SHP77 (cell line): ENCODE measurements at places on chromosomes 16 and 17.
A peak's percentile ranks its signal among the peaks of the same experiment; 100 is the strongest.

- no peak for DNase-seq
These were observed 246.7 kb downstream of the FTO start for GRCh38 chr16:53950677-53951076.

DNA sequence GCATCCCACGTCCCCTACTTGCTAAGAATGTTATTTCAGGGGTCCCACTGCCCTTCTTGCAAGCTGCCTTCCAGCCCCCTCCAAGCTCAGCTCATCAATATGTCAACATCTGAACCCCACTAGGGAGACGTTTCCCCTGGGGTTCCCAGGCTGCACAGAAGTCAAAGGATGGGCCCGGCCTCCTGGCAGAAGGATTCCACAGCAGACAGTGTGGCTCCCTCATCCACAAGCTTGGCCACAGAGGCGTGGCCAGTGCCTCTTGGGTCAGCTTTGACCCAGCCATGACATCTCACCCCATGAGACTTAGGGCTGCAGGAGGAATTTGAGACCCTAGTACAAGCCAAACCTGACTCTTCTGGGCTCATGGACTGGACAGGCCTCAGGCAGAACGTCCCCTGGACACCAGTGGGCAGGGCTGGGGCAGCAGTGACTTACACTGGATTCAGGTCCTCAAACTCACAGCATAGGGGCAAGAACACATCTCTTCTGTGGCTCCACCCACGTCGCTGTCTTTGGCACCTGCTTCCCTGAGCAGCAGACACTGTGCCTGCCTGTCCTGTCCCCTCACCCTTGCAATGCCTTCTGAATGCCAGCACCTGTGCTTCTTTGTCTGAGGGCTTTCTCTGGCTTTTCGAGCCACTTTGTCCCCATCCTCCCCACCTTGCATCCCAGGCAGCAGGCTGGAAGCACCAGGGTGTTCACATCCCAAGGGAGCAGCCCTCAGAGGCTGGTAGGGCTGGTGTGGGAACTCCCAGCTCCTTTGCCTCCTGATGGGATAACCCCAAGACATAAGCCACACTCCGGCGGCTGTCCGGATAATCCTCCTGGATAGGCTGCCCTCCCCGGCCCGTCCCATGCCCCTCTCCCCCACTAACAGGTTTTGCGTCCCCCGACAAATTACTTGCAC is 56.0 kb upstream of the ENPP7 start:
- no peak for DNase-seq

DNA sequence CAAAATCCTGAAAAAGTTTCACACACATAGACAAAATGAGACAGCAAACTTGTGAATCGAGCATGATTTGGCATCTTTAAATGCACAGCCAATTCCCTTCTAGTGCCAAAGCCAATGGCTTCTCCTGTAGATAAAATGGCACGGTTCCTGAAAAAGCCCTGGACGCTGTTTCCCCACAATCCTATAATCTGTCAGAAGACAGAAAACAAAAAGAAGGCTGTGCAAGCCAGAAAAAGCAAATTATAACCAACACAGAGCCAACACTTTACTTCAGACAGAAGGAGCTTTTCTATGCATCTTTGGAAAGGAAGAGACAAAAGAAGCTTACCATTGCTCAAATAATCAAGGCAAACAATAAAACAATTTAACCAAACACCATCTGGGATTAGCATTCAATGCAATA is 23.8 kb downstream of the FAM222B start:
- DNase-seq: no peak

DNA sequence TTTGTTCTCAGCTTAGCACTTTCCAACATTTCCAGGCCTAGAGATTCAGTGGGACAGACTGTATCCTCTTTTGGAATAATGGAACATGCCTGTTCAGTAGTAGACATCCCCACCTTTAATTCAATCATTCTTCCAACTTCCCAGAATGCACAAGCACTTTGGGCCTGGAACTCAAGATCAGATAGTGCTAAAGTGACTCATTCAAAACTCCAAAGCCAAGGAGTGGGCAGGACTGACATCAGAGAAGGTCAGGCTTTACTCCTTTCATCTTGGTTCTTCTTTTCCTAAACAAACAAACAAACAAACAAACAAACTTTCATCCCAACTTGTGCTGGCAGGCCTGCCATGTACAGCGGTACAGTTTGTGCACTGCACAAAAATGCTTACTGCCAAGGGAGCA is 172.0 kb downstream of the AXIN2 start:
- DNase-seq: no peak

GRCh38 chr17:73548620-73549311 is 95.5 kb downstream of the SDK2 start:
- no peak for DNase-seq

GRCh38 chr16:27436921-27437650 is 35.1 kb downstream of the IL21R start:
- no peak for DNase-seq

GRCh38 chr16:48276102-48276501 is 28.8 kb upstream of the ABCC11 start:
- DNase-seq: no peak

DNA sequence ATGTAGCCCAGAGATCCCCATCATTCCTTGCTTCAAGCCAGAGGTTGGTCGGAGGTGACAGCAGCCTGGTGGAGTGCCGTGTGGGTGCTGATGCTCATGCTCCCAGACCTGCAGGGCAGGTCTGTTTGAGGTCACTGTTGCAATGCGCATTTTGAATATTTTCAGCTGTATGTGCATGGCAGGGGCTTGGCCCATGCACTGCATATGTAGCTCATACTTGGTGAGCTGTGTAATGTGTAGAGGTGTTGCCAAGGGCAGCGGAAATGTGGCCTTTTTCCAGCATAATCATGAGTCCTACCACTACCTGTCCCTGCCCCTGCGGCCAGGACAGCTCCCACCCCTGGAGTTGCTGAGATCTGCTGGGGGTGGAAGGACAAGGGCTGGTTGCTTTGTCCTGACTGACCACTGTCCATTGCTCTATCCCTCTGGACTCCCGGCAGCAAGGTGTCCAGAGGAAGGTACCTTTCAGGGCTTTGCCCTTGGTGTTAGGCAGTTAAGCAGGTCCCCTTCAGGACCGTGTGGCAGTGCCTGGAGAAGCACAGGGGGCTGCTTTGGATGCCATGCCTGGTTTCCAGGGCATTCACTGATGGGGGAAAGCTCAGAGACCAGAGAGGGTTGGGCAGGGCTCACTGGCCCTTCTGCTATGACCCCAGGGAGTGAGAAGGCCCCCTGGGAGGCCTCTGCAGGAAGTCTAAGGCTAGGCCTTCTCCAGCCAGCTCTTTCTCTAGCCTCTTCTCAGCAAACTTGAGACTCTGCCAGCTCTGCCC is 215.2 kb downstream of the NTN1 start:
- DNase-seq: no peak

- DNase-seq: no peak
These were observed 30.1 kb upstream of the MED9 start for GRCh38 chr17:17446666-17447155.

- DNase-seq: no peak
These were observed 526 bp downstream of the MRPS23 start for GRCh38 chr17:57849163-57849873.

DNA sequence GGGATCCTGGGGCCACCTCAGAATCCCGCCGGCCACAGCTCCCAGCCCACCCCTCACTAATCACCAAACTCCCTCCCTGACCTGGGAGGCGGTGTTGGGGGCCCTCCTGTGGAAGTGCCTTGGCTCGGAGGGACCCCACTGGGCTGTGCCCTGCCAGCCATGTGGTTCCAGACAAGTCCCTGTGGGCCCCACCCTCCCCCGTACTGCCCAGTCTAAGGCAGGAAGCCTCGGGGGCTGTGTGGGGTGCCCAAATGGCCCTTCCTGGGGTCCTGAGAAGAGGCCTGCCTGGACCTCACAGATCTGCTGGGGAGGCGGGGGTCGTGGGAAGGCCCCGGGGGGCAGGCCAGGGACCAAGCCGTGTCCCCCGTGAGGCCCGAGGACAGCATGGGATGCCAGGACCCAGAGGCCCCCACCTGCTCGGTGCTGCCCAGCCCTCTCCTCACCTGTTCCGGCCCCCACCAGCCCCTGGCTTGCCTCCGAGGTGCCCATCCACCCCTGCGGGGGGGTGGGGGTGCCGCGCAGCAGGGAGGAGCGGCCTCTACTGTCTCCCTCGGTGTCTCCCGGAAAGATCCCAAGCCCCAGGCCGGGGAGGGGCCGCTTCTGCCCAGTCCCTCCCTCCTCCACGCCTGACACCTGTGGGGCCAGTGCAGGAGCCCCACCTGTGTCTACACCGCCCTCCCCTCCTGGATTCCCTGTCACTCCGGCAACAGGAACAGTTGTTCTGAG is 9.3 kb upstream of the KREMEN2 start:
- DNase-seq: no peak

- DNase-seq: no peak
These were observed 7.3 kb downstream of the CSF3 start for GRCh38 chr17:40022497-40022896.

GRCh38 chr17:20103454-20104446 is 94.6 kb downstream of the SPECC1 start:
- no peak for DNase-seq

- DNase-seq: no peak
These were observed 127.3 kb downstream of the CDRT15L2 start for GRCh38 chr17:20706751-20707373.

DNA sequence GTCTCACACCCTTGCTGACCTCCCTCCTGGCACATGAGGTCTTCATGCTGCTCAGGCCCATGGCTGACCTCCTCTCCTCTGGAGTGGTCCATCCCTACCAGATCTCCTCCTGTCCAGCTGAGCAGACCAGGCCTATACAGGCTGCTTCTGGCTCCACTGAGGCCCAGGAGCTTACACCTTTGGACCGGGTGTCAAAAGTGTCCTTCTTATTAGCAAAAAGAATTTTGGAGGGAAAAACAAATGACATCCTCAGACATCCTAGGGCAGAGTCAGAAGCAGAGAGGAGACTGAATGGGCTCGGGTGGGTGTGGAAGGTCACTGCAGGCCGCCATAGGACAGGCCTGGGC is 38.1 kb downstream of the WSB1 start:
- DNase-seq: no peak

- no peak for DNase-seq
These were observed 102.2 kb downstream of the CMIP start for GRCh38 chr16:81546781-81547180.

- no peak for DNase-seq
These were observed 50.1 kb upstream of the DDX52 start for GRCh38 chr17:37693328-37693727.

GRCh38 chr17:61444075-61444474 is 8.1 kb upstream of the TBX4 start:
- DNase-seq: no peak

DNA sequence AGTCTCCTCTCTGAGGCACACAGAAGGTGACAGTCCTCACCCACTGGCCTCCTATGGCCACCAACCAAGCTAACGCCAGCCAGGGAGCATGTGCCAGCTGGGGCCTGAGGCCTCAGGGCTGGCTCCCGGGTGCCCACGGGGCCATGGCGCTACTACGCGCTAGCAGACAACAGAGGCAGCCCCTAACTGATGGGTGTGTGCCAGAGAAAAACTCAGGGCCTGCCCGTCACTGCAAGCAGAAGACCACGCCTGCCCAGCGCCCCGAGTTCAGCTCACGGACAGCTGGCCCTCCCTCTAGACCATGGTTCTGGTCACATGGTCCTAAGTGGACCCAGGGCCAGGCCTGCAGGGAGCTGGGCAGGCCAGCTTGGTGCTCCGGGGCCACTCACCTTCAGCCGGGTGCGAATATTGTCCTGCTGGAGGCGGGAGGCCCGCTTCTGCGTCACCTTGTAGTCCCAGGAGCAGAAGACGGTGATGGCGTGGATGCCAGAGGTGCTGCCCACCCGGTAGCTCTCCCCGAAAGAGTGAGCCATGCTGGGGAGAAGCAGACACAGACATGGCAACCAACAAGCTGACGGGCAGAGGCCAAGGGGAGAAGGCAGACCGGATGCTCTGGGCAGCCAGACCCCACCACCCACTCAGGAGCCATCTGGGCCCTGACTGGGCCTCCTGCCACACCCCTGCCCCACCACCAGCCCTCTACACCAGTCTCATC is 6.2 kb downstream of the TMC6 start:
- no peak for DNase-seq

DNA sequence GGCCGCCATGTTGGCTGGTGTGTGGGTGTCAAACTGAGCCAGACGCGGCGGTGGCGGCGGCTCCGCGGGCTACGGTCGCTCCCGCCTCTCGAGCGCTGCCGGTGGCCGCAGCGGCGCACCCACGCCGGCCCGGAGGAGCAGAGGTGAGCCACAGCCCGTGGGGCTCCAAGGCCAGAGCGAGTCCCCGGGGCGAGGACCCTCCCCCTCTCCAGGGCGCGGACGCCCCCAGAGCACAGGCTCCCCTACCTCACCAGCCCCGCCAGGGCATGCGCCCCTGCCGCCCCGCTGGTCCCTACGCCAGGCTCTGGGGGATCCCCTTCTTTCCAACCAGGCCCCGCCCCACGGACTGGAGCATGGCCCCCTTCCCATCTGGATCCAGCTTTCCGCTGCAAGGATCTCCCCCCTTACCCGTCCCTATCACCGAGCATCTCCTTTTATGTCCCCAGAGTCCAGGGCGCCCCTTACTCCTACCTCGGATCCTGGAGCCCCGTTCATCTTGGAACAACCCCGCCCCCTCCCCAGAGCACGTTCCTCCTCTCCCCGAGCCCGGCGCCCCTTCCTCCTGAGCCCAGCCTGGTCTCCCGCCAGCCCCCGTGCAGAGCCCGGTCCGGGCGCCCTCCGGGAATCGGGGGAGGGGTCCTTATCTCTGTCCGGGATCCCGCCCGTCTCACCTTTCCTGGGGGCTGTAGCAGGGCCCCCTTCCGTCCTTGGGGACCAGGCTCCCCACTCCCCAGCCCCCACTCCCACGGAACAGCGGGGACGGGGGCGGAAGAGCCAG is 412 bp downstream of the EPN2 start:
- no peak for DNase-seq

DNA sequence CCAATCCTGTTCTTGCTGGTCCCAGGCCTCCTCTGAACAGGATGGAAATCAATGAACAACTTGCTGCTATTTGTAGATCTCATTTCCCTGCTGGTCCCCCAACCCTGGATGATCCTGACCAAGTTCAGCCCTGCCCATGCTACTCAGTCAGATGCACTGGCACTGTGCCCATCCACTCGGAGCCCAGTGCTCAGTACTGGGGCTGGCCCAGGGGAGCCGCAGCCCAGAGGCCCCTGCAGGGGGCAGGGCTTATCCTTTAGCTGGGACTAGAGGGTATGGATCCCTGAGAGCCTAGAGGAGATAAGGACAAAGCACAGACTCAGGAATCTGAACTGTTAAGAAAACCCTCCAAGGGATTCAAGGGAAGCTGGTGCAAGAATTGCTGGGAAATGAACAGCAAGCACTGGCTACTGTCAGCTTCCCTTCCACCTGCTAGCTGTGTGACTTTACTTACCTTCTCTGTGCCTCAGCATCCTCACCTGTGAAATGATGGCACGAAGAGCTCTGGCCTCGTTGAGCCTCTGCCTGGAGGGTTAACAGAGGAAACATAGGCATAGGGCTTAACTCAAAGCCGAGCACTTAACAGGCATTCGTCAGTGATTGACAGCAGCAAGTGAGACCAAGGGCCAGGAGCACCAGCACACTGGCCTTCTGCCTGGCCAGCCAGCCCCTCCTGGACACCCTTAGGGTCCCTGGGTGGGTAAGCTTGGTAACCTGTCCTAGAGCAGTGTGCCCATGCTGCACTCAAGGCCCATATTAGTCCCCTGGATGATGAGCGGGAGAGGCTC is 29.8 kb upstream of the C1QL1 start:
- DNase-seq: peak; percentile 63

- no peak for DNase-seq
These were observed 24.3 kb downstream of the TK2 start for GRCh38 chr16:66525396-66526180.
